Activated T-cell treated with anti-CD3 and anti-CD28 coated beads, Interleukin-2, amount 50 U/mL, for 1 hour (primary cell): ENCODE measurements at places on chromosomes 12 and 14.
A peak's percentile ranks its signal among the peaks of the same experiment; 100 is the strongest.

GRCh38 chr12:93589081-93589480, 16.6 kb downstream of the SOCS2 start:
- DNase-seq: no peak

DNA sequence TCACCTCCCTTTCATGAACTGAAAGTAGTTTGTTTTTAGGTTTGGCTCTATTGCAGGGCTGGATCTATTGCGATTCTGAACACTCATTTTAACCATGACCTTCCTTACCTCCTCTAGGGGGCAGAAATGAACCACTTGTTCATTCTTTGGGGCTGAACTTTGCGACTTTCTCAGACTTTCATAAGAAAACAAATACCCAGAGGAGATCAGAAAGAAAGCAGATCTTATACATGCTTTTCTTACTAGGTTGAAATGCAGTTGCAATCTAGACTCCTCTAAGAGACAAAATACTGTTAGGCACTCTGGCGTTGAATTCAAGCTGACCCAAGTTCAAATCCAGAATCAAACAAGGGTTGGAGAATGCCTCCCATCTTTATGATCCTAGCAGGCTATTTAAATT, 32.6 kb upstream of the PLEKHG3 start:
- DNase-seq: no peak

DNA sequence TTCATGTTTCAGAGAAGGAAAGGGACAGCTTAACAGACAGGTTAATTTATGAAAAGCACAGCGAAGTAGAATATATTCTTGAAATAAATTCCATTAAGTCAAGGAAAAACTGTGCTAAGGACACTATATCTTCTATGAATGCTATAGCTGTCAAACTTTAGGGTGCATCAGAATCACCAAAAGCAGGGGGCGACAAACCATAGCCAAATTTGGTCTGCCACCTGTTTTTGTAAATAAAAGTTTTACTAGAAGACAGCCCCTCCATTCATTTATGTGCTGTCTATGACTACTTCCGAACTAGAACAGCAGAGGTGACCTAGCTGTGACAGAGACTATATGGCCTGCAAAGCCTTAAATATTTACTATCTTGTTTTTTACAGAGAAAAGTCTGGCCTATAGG, 25.9 kb downstream of the PPP4R3A start:
- no peak for DNase-seq

- DNase-seq: no peak
Observed at GRCh38 chr12:25585021-25585523, 32.0 kb upstream of the LMNTD1 start.

DNA sequence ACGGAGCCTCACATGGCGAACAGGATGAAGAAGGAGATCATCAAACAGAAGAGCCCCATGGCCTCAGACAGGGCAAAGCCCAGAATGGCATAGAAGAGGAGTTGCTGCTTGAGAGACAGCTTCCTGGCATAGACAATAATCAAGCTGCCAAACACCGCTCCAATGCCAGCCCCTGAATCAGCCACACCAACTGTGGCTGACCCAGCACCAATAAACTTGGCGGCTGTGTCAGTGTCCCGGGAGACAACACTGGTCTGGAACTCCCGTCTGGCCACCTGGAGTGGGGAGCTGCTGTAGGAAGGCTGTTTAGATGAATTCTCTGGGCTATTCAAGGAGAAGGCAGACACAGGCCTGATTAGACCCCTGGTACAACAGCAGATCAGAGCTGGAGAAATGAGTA, 100.1 kb downstream of the HEATR5A start:
- DNase-seq: no peak

DNA sequence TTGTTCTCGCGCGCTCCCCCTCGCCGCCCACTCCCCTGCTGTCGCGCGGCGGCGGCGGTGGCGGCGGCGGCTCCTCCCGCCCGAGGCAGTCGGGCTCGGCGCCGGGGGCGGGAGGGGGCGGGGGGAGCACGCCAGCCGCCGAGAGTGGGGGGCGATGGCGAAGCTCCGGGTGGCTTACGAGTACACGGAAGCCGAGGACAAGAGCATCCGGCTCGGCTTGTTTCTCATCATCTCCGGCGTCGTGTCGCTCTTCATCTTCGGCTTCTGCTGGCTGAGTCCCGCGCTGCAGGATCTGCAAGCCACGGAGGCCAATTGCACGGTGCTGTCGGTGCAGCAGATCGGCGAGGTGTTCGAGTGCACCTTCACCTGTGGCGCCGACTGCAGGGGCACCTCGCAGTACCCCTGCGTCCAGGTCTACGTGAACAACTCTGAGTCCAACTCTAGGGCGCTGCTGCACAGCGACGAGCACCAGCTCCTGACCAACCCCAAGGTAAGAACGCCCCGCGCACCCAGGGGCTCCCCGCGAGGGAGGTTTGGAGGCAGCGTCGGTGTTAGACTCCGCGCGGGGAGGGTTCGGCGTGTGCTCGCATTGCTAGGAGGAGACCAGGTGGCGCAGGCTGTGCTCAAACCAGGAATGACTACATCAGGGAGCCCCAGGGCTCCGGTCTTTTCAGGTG, 629 bp downstream of the KCNMB4 start:
- peak; percentile 73 for DNase-seq

DNA sequence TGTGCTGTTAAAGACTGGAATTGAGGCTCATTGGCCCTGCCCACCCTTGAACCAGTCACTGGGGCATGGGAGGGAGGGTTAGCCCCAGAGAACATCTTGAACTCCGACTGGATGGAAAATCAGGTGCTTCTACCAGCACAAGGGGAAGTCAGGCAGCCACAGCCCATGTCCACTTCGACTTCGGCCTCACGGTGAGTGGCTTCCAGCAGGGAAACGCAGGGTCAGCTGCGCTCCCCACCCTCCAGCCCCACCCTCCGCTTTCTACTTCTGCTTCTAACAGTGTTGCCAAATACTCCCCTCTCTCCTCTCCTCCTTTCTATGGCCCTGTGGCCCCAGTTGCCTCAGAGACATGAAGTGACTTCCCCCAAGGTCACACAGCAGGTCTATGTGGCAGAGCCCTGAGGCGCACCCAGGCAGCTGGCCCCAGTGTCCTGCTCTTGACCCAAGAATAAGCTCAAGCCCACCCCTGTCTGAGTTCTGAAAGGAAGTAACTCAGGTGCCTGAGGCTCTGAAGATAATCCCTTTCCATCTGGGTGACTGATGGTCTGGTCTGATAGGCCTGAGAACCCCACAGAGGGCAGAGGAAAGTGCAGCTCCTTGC, 11.9 kb upstream of the SH2B3 start:
- DNase-seq: no peak

GRCh38 chr12:106085213-106085612, 53.5 kb downstream of the NUAK1 start:
- no peak for DNase-seq

- DNase-seq: no peak
Observed at GRCh38 chr12:14840616-14841015, 2.7 kb downstream of the ART4 start.

- no peak for DNase-seq
Observed at GRCh38 chr12:106134294-106134949, 4.3 kb downstream of the NUAK1 start.

GRCh38 chr12:54641554-54641953, 6.6 kb downstream of the DCD start:
- no peak for DNase-seq

DNA sequence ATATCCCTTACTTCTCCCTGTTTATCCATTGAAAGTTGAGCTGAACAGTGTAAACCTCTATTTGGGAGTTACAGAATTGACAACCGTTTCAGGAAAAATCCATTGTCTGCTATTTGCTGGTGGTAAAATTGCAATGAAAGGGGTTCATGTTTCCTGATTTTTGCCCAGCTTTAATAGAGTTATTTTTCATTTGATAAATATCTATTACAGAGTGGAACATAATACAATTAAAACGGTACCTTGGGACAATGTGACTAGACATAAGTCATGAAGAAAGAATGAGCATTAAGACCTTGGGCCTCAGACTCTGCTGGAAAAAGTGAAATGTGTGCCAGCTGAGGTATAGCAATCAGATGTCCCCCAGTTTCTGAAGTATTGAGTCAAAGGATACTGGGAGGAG, 13.1 kb downstream of the PTPRR start:
- no peak for DNase-seq

- DNase-seq: no peak
Observed at GRCh38 chr14:103476631-103477030, 46.0 kb downstream of the CKB start.

DNA sequence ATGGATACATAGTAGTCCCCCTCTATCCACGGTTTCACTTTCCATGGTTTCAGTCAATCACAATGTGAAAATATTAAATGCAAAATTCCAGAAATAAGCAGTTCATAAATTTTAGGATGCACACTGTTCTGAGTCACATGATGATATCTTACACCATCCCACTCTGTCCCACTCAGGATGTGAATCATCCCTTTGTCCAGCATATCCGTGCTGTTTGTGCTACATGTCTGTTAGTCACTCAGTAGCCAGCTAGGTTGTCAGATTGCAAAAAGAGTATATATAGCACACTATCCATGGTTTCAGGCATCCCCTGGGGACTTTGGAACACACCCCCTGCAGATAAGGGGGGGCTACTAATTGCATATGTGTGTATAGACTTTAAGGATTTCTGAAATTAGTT, 8.1 kb upstream of the NAA30 start:
- DNase-seq: no peak

DNA sequence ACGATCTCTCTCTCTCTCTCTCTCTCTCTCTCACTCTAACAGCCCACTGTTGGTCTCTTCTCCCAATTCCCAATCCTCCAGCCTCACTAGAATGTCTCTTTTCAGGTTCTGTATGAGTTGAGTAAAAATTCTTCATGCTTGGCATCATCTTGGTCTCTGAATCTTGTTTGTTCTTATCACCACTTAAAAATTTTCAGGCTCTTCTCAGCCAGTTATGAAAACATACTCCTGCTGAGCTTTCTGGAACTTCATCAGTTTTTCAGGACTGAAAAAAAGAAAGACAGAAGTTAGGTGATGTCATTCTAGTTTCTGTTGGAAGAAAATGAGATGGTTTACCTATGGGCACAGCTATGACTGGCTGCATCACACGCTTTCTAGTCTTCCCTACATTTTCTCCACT, 11.5 kb upstream of the IL22 start:
- no peak for DNase-seq

DNA sequence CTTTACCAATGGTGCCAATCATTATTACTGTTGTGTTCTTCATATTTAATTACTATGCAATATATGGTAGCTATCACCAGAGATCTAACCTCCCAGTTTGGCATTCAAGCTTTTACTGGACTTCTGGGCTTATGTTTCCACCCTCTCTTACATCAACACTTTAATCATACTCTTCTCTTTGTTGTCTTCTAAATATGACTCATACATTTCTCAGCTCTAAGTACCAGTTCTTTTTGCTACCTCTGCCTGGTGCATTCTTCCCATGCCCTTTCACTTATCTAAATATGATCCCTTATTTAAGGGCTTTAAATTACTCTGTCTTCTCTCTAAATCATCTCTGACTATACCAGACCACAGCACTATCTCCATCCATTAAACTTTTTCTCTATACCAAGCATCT, 246.1 kb upstream of the CCDC196 start:
- no peak for DNase-seq

DNA sequence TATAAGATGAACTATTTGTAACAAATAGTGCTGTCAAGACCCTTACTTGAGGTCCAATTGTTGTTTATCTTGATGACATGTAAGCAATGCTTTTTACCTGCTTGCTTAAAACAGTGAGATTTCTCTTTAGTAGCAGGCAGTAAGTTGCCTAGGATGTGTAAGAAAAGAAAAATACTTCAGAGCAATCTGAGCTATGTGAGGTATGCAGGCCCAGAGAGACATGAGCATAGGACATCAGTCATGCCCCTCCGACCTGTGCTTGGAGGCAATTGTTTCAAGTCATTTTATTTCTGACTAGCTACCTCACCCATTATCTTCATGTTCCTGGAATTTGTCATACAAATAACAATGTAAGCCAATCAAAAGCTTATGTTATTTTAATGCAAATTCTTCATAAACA, 930.6 kb upstream of the FBXO33 start:
- no peak for DNase-seq

- DNase-seq: no peak
Observed at GRCh38 chr12:58916921-58917511, 3.3 kb downstream of the LRIG3 start.

DNA sequence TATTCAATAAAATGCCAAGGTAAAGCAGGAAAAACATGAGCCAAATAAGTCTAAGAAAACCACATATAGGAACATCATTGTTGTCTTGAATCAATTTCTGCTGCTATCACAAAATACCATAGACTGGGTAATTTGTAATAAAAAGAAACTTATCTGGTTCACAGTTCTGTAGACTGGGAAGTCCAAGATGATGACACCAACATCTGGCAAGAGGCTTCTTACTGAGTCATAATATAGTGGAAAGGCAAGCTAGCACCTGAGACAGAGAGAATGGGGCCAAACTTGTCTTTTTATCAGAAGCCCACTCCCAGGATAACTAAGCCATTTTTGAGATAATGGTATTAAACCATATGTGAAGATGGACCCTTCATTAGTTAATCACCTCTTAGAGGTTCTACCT, 975.9 kb downstream of the FLRT2 start:
- no peak for DNase-seq

- DNase-seq: no peak
Observed at GRCh38 chr12:2688381-2688931, 106.3 kb upstream of the FKBP4 start.

GRCh38 chr14:100007254-100007653, 58.0 kb upstream of the EVL start:
- DNase-seq: no peak

GRCh38 chr14:35909665-35910064, 83.5 kb downstream of the BRMS1L start:
- no peak for DNase-seq

- DNase-seq: no peak
Observed at GRCh38 chr12:46788072-46788887, 37.5 kb downstream of the SLC38A4 start.

DNA sequence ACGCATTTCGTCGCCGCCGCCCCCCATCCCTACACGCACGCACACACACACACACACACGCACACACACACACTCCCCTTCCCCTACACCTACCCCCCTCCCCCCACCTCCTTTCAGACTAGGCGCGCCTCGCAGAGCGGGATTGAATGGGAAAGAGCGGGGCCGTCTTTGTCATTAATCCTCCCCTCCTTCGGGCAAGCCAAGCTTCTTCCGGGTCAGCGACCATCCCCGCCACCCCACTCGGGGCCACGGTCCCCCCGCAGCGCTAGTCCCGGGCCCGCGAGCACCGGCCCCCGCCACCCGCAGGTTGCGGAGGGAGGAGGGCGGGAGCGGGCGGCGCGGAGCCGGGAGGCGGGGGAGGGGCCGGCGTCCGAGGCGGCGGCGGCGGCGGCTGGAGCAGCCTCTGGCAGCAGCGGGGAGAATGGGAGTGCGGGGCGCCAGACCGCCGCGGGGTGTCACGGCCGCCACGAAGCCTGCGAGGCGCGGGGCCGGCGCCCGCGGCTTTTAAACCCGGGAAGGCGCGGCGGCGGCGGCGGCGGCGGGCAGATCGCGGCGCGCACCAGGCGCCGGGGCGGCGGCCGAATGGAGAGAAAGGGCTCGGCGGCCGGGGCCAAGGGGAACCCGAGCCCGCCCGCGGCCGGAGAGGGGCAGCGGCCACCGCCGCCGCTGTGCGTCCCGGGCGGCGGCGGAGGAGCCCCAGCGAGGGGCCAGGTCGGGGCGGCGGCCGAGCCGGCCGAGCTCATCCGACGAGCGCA, at the start of gene TTC9:
TSS of gene TTC9 (plus strand) at position 369 of the 755 bp plus-strand sequence. CDS start at position 583, 214 bp downstream.
- DNase-seq: peak; percentile 55
